Stimulated activated CD8-positive, alpha-beta memory T cell treated with anti-CD3 and anti-CD28 coated beads, Interleukin-15, amount 100 ng/mL, for 1 hour (primary cell): ENCODE measurements at places on chromosomes 6 and 20.

GRCh38 chr6:66326228-66326627 lies 619.2 kb upstream of the EYS start:
- DNase-seq: no peak

GRCh38 chr6:45942953-45943352 lies 72.7 kb downstream of the CLIC5 start:
- DNase-seq: no peak

- DNase-seq: no peak
Measured at GRCh38 chr6:92011681-92012245, 1407.6 kb downstream of the EPHA7 start.

GRCh38 chr6:49506569-49507111 lies 6.9 kb downstream of the GLYATL3 start:
- DNase-seq: no peak

DNA sequence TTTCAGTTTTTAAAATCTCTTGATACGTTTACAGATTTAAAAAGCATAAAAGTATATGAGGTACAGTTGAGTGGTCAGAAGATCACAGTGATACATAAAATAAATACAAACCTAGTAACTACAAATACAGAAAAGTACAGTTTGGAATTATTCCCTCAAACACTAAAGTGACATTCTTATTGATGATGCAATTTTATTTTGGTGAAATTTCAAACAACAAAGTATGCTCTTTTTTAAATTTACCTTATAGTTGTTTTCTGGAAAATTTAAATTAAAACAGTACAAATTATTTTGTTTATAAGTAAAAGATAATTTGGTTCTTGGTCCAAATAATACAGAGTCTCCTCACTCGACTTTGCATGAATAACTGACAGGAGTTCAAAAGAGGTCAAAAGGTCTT lies 1305.1 kb upstream of the GJE1 start:
- no peak for DNase-seq

GRCh38 chr6:134686071-134686470 lies 263.8 kb downstream of the ALDH8A1 start:
- DNase-seq: no peak

DNA sequence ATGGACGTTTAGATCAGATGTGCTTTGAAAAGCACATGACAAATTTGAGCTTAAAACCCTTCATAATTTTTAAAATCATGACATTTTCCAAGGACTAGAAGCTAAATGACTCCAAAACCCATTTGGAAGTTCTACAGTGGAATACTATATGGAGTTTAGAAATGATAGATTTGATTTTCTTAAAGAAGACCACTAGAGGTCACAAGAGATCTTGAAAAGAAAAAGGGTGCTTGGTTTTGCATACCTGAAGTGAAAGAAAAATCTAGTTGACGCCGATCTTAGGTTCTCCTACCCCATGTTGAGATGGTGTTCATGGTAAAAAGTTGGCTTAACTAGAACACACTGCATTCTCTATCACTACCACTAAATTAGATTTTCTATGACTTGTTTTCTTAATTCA lies 31.5 kb downstream of the CFAP61 start:
- no peak for DNase-seq

- DNase-seq: no peak
Measured at GRCh38 chr6:51468704-51469103, 618.7 kb downstream of the PKHD1 start.

DNA sequence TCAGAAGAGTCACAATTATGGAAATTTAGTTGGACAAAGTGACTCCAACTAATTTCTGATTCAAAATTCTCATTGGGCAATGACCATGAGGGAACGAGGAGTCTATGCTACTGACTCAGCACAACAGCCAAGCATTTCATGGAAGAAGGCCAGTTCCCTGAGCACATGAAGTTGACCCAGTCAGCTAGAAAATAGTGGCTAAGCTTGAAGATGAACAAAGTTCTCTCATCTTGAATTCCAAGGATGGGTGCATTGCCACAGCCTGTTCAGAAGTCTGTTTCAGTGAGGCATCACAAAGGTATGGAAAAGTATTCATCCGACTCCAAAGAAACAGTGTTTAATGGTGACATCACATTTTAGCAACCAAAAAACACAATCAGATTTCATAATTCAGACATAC lies 676.9 kb downstream of the HACE1 start:
- no peak for DNase-seq

GRCh38 chr6:82246802-82247504 lies 591 bp downstream of the IBTK start:
- peak; percentile 10 for DNase-seq

DNA sequence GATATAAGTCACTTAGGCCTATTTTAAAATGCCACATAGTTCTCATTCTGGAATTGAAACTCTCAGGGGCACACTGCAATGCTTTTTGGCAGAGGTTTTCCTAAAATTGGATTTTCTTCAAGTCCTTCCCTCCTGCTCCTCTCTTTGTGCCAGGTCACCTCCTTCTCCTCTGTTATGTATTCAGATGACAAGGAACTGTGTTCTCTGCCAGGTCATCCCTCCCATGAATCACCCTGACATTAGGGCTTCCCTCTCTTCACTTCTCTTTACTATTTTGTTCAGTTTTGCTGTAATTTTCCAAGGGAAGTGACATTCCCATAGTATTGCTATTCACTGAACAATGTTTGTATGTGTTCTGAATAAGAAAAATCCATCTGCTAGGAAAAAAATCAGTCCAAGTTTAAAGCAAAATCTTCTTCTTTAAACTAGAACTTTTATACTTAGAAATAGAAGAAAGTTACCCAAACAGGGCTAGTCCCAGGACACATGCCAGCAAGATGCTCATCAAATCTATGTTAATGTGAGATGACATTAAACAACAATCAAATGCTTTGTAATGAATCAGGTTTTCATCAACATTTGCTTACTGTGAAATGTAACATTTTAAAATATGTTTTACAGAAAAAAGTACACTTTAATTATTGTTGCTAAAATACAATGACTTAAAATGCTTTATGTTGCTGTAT lies 461.1 kb downstream of the MMUT start:
- DNase-seq: no peak

DNA sequence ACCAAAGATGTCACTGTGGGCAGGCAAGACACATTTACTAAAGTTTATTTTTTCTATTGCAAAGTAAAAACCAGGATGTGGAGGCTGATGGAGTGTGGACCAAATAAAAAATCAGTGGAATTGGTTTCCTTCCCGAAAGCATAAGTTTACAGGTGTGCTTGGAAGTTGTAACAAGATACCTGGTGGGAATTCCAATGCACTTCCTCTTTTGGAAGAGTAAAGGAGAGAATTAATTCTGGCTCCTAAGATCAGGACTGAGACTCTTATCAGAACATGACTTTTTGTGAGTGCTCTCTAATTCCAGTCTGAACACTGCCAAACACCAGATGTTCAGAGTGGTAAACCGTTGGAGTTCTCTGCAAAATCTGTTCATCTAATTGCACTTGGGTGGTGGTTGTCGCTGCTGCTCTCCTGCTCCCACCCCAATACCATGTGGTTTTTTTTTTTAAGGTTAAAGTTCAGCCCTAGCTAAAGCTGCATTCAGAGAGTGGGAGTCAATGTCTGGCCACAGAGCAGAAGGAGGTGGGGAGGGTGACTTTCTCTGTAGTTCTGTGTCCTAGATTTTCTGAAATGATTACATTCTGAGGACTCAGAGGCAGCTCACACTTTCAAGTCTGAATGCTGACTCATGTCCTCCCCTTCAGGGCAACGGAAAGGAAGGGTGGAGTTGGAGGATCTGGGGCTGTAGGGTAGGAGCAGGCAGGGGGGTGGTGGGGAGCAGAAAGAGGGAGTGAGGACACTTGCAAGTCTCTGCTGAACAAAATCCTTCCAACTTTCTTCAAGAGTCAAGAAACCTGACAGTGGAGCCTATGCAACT lies 275.8 kb upstream of the PRDM1 start:
- no peak for DNase-seq

DNA sequence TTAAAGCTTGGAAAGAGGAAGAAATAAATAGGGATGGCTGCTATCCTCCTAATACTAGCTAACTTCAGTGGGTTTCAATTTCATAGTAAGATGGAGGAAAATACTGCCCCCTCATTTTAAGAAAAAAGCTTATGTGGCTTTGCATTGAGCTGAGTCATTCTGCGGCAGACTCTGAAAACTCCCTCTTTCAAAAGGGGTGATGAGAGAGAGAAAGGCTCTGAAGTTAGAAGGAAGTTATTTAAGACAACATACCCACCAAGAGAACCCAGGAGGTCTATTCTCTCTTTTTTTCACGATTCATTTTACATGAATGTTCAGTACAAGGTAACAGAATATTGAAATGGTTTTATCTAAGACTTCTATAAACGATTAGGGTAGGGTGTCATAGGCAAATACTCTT lies 4.5 kb downstream of the PRDM13 start:
- no peak for DNase-seq

GRCh38 chr6:139173172-139173571 lies 38.3 kb downstream of the HECA start:
- DNase-seq: no peak

GRCh38 chr6:32076321-32076809 lies 32.8 kb downstream of the TNXB start:
- DNase-seq: no peak

- DNase-seq: no peak
Measured at GRCh38 chr6:66851930-66852329, 1144.9 kb upstream of the EYS start.

DNA sequence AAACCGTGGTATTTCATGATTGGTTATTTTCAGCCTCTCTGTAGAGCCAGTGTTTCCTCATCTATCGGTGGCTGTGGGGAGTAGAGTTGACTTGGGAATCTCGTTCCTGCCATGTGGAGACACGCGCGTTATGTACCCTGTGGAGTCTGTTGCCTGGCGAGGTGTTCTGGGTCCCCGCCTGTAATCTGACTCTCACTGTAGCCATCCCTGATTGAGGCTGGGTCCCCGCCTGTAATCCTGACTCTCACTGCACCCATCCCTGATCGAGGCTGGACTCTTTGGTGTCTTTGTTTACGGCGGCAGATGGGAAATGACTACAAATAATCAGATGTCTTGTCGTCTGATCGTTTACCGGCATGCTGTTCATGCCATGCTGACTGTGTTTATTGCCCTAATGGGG lies 153.9 kb downstream of the DTNBP1 start:
- no peak for DNase-seq

- no peak for DNase-seq
Measured at GRCh38 chr6:8352335-8352965, 82.9 kb downstream of the SLC35B3 start.

- DNase-seq: no peak
Measured at GRCh38 chr20:32484225-32484957, 100.7 kb downstream of the NOL4L start.

GRCh38 chr6:130810307-130811030 lies 16.7 kb upstream of the SMLR1 start:
- DNase-seq: no peak

- no peak for DNase-seq
Measured at GRCh38 chr6:113600551-113601339, 256.4 kb upstream of the MARCKS start.

DNA sequence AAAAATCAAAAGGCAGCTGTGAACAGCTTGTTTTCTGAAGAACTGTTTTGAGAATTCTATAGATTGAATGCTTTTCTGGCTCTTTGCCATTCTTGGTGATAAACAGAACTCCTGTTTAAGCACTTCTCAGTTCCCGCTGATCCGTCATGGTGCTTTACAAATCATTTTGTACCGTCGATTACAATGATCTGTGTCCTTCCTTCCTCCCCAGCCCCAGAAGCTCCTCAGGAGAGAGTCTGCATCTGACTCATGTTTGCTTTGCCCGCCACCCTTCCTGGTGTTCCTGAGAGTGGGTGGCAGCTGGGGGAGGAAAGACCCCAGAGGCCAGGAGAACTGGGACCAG lies 538.6 kb upstream of the MARCKS start:
- DNase-seq: no peak

GRCh38 chr6:151537556-151537955 lies 43.7 kb downstream of the CCDC170 start:
- no peak for DNase-seq

GRCh38 chr6:131640100-131640499 lies 3.0 kb downstream of the ENPP3 start:
- DNase-seq: no peak

DNA sequence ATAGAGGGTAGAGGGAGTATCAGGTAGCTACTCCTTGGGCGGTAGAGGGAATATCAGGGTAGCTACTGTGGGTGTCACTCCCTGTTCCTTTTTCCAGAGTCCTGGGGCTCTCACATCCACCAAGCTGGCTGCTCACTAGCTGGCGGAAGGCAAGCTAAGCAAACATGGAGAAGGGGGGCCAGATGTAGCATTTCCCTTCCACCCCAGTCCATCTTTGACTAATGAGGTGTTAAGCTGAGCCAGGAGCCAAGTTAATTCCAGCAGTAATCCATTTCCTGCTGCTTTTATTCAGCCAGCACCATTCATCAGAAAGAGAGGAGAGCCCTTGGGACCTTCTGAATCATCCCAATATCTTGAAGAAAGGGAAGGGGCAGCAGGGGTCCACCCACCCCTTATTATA lies 330.0 kb downstream of the ZFAND3 start:
- no peak for DNase-seq

- no peak for DNase-seq
Measured at GRCh38 chr20:46218656-46219055, 89.6 kb downstream of the CDH22 start.

- no peak for DNase-seq
Measured at GRCh38 chr6:111358454-111358853, 124.6 kb downstream of the REV3L start.

DNA sequence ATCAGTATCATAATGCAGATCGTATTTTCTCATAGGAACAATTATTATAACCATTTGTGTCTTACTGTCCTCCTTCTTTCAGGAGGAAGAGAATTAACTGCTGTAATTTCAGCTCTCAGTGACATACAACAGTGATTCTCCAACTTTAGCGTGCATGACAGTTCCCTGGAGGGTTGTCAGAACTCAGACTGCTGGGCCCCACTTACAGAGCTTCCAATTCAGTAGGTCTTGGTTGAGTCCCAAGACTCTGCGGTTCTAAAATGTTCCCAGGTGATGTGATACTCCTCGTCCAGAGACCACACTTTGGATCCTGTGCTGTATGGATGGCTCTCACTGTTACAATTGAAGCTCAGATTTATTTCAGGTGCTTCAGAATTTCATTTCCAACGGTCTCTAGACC lies 72.8 kb downstream of the CAP2 start:
- no peak for DNase-seq

- no peak for DNase-seq
Measured at GRCh38 chr20:54657268-54657826, 182.0 kb downstream of the DOK5 start.

- DNase-seq: no peak
Measured at GRCh38 chr20:23835716-23836115, 9.2 kb upstream of the CST2 start.

GRCh38 chr20:16283307-16283706 lies 289.9 kb downstream of the KIF16B start:
- no peak for DNase-seq
